ENCODE measurements at places on chromosomes 11 and 22. TPM values are rescaled to one million over a fixed set of nuclear protein-coding genes. Genes with fewer than 3 reads are reported as not detected.

Gene MFNG
- total RNA-seq = 0.36 TPM

Gene RIMBP3B
- 0.09 TPM for total RNA-seq

Gene BTBD18
- not detected for total RNA-seq

Gene ZFP91
- 73.4 TPM for total RNA-seq

Gene OR51B4
- not detected for total RNA-seq

Data from fibroblast of the aortic adventitia (primary cell).